Activated T-helper 17 cell treated with anti-CD3 and anti-CD28 coated beads, Interleukin-2, amount 50 U/mL, for 72 hours (primary cell): ENCODE measurements at places on chromosomes 13 and 19. TPM values are rescaled to one million over a fixed set of nuclear protein-coding genes. Genes with fewer than 3 reads are reported as not detected.

Gene PRR20B
- total RNA-seq: not detected

DNA sequence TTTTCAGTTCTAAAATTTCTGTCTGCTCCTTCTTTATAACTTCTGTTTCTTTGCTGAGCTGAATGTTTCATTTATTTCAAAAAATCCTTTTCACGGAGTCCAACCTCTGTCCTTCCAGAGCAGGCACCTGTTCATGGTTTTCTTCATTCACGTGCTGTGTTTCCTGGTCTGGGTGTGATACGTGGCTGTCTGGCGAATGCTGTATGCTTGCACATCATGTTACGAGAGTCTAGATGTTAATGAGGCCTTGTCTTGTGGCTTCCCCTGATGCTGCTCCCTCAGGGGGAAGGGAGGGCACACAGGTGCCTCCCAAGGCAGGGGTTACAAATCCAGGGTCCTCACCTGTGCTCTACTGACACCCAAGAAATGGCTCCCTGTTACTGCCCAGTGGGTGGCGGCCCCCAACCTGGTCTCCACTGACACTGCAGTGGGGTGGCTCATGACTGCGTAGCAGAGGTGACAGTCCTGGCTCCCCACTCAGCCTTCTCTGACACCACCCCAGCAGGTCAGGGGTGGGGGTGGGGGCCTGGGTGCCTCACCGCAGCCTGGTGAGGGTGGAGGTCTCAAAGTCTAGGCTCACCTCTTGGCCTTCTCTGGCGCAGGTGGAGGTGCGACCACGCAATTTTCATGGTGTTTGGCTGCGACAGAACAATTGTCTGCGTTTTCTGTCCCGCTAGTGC is 20.1 kb upstream of the RAB20 start:
- H3K36me3 ChIP-seq: no peaks in the 10 kb centered on the region
- H3K27me3 ChIP-seq: peaks cover 40% of the 10 kb centered on the region
- no peak overlapping the region for H3K4me3 ChIP-seq
- no peak for ATAC-seq
- no peak overlapping the region for H3K27ac ChIP-seq

- no peaks in the 10 kb centered on the region for H3K27me3 ChIP-seq
- H3K36me3 ChIP-seq: no peaks in the 10 kb centered on the region
- no peak for ATAC-seq
- no peaks in the 10 kb centered on the region for H3K4me1 ChIP-seq
Measured at GRCh38 chr13:44801990-44802389, 187.3 kb downstream of the NUFIP1 start.

GRCh38 chr19:30593975-30594745 is 222.0 kb downstream of the ZNF536 start:
- no peak overlapping the region for H3K27ac ChIP-seq
- H3K36me3 ChIP-seq: no peaks in the 10 kb centered on the region
- no peak overlapping the region for H3K4me3 ChIP-seq

- peaks cover 4% of the 10 kb centered on the region for H3K27me3 ChIP-seq
- H3K4me1 ChIP-seq: no peaks in the 10 kb centered on the region
- H3K36me3 ChIP-seq: peaks cover 19% of the 10 kb centered on the region
- peak overlapping the region; percentile 4 for H3K4me3 ChIP-seq
- no peak overlapping the region for H3K27ac ChIP-seq
- no peak for ATAC-seq
Measured at GRCh38 chr19:58010507-58010906, 7.9 kb upstream of the ZNF606 start.

DNA sequence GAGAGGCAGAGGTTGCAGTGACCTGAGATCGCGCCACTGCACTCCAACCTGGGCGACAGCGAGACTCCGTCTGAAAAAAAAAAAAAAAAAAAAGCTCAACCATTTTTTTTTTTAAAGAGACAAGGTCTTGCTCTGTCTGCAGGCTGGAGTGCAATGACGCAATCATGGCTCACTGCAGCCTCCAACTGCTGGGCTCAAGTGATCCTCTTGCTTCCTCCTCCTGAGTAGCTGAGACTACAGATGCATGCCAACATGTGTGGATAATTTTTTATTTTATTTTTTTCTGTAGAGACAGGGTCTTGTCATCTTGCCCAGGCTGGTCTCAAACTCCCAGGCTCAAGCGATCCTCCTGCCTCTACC is 10.3 kb downstream of the EHD2 start:
- peaks cover 18% of the 10 kb centered on the region for H3K27me3 ChIP-seq
- ATAC-seq: peak; percentile 66
- H3K4me3 ChIP-seq: peak overlapping the region; percentile 43
